Non-pigmented ciliary epithelial cell (primary cell): ENCODE measurements at places on chromosomes 5 and 9.

- no peak for DNase-seq
Observed at GRCh38 chr9:89970701-89971100, 365.9 kb downstream of the GADD45G start.

DNA sequence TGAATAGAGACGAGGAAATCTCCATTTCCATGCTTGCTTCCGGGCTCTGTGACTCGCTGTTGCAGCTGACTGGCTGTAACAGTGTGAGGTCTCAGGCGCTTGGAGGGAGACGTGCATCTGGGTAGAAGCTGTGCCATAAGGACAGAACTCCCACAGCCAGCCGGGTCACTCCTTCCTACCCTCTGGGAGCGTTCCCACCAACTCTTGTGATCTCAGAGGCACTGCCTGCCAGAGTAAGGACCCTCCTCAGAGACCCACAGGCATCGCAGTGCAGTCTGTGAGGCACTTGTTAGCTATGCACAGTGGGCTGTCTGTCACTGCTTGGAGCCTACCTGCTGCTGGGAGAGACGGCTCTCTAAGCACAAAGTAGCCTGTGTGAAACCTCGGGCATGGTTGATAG lies 203.4 kb upstream of the SEMA6A start:
- DNase-seq: no peak

DNA sequence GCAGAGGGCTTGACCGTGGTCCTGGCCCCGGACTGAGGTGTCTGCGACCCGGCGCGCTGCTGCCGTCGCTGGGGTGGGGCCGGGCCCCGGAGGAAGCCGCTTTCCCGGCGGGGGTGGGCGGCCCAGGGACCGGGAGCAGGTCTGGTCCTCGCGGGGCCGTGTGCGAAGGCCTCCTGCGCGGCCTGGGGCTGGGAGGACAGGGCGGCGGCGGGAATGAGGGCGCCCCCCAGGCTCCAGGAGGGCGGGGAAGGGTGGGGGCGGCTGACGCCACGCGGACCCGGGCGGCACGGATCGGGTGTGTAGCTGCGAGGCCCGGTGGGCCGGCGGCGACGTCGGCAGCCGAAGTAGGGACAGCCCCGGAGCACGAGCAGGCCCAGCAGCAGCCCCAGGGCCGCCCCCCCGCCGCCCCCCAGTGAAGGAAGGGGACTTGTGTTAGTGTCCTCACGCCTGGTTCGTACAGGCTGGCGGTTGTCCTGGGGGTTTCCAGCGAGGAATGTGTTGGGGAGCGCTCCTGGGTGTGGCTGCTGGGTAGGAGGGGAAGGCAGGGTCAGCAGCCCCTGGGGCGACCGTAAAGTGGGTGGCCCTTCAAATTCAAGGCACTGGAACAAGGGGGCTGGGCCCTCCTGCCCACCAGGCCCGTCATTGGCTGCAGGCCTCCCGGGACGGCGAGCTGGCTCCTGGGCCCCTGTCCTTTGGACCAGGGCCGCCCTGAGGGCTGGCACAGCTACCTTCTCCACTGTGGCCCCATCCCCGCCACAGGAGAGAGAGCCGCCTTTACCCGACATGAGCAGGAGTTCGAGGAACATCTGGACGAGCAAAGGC lies 597 bp upstream of the TMEM250 start:
- no peak for DNase-seq

DNA sequence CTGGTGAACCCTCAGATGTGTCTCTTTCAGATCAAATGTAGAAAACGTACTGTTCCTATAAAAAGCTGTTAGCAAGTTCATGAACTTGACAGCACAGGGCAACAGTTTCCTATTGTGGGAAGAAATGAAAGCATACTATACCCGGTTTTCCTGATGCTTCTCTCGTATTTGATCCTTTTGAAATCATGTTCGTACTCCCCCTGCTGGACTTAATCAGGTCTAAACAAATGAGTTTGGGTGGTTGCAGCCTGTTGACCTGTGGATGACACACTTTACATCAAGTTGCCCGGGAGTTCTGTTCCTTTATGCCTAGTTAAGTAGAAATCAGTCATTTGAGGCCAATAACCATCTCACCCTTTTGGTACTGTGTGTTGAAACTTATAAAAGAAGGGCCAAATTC lies 1992.3 kb downstream of the MAT2B start:
- DNase-seq: no peak

GRCh38 chr9:94108584-94108983 lies 24.3 kb downstream of the PTPDC1 start:
- no peak for DNase-seq

DNA sequence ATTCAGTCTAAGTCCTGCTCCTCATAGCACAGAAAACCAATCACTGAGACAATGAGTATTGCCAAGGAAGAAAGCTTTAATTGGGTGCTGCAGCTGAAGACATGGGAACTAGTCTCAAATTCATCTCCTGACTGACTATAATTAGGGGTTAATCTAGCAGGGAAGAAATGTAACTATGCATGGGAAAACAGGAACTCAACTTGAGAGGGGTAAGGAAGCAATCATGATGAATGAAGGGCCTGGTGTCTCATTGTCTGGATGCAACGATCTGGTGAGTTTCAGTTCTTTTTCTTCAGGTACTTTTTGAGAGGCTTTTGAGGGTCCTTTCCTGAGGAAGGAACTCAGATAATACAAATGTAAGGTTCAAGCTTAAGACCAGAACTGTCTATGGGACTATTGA lies 24.0 kb upstream of the OCLN start:
- no peak for DNase-seq

DNA sequence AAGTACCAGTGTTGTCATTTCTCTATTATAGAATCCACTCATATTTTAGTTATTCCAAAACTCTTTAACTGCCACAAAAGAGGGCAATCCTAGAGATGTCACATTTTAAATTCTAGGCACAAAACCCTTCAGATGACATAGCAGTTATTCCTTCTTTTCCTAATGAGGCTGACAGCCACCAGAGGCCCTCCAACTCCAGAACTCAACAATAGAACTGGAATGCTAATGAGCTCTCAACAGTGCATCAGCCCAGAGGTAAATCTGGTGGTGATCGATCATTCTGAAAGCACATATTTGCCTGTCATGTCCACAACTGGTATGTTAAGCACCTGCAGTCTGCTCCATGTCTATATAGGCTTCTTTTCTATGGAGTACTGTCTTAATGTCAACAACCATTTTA lies 40.2 kb upstream of the RAB3C start:
- DNase-seq: no peak

GRCh38 chr5:169125571-169125970 lies 175.4 kb downstream of the SLIT3 start:
- no peak for DNase-seq

DNA sequence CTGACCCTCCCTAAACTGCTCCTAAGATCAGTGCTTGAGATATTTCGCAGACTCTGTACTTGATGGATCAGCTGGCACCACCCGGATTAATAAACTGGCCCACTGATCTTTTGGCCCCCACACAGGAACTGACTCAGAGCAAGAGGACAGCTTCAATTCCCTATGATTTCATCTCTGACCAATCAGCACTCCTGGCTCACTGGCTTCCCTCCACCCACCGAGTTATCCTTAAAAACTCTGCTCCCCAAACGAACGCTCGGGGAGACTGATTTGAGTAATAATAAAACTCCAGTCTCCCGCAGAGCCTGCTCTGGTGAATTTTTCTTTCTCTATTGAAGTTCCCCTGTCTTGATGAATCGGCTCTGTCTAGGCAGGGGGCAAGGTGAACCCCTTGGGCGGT lies 36.5 kb upstream of the CD180 start:
- no peak for DNase-seq

DNA sequence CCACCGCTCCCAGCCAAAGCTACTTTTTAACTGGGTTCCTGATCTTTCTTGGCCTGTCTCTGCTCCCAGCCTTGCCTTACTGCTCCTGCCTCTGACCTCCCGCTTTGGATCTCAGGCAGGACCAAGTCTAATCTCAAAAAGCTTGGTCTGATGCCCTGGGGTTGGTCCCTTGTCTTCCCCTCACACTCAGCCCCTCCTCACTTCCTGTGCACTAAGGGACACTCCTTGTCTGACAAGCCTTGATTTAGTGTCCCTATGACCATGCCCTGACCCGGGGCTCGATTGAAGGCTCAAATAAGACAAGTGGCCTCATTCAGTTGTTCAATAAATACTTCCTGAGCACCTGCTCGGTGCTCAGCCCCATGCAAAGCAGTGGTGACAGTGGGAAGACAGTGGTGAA lies 3.7 kb upstream of the GTF3C5 start:
- DNase-seq: no peak

DNA sequence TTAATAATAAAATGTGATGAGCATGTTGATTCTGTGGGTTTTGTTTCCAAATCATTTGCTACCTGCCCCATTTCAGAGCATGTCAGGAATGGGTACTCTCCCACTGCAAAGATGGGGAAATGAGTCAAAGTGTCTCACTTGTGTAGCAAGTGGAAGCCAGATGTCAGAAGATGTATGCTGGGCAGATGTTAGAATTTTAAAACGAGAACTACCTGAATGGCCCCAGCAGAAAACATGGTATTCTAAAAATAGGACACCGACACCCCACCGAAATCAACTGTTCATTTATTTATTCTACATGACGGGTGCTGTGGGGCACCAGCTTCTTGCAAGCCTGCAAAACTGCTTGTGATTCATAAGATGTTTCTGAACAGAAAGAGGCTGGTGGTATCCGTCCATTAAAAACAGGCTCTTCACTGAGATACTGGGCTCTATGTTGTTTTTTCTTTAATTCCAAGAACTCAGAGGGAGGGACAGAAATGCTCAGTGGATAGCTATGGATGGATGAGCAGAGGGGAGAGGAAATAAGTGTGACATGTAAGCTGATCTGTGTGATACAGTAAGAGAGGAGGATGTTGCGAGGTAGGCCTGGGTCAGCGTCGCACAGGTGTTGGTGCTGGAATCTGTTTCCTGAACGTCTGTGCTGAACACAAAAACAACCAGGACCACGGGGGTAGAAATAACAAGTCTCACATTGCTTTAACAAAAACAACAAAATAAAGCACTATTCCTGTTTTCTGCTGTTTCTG lies 157.2 kb downstream of the EFNA5 start:
- DNase-seq: no peak

DNA sequence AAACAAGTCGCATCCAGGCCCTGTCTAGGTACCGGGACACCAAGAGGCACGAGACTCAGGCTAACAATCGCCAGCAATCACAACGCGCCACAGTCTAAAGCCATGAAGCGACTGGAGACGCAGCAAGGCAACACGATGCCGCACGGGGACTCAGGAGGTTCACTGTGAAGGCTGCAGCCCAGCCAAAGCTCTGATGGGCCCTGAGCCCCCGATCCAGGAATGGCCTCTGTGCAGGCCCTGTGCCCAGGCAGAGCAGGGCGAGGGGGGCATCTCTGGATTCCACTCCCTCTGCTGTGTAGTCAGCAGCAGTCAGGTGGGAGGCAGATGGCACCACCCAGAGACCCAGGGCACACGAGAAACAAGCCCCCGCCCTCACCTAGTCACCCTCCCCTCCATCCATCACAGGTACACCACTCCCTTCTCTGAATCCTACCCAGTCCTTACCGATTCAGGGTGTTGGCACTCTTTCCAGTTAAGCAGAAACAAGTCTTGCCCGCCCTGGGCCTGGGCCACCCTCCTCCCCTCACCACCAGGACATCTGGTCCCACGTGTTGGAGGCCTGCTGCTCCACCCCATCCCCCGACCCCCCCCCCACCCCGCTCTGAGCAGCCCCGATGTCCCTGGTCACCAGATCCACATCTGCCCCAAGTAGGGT lies 1.1 kb downstream of the RALGDS start:
- no peak for DNase-seq

DNA sequence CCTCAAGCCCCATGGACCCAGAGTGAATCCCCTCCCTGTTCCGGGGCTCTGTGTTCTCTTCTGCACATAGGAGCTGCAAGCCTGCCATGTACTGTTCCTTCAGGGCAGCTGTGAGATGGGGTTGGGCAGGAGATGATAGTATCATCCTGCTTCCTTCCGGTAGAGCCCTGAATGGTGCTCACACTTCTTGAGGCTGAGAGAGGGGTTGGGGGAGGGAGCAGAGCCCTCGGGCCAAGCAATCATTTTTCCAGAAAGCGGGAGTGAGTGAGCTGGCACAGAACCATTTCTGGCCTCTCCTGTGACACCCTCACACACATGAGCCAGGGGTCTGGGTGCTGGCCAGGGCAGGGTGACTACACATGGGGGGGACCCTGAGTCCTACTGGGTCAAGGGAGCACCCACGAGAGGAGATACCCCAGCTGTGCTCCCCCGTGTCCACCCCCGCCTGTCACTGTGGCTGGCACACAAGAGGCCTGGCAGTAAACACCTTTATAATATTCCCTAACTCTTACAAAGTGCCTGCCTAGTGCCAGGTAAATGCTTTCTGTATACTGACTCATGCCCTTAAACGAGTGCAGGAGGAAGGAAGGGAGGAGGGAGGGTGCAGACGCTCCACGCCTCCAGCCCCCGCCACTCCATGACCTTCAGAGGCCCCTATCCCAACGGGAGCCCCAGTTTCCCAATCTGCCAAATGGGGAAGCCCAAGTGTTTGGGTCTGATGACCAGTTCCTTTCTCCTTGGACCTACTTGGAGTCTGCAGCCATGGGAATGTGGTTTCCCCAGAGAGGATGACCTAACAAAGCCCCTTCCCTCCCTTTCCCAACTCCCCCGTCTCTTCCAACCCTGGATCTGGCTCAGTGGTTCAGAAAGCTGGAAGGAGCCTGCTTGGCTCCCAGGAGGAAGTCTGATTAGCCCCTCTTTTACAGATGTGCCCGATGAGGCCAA lies 15.5 kb downstream of the AKNA start:
- no peak for DNase-seq

DNA sequence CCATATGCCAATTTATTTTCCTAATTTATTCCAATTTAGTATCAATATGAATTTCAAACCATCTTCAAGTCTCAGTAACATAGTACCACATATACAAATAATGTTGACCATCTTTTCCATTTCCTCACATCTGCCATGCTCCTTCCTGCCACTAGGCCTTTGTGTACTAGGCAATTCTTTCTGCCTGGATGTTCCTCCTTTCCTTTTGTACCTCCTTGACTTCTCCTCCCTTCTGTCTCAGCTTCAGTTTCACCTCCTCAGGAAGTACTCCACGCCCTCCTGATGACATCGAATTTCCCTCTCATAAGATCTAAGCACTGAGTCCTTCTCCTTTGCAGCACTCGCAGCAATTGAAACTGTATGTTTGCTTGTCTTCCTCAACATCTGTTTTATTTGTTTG lies 53.9 kb downstream of the MEF2C start:
- DNase-seq: no peak

DNA sequence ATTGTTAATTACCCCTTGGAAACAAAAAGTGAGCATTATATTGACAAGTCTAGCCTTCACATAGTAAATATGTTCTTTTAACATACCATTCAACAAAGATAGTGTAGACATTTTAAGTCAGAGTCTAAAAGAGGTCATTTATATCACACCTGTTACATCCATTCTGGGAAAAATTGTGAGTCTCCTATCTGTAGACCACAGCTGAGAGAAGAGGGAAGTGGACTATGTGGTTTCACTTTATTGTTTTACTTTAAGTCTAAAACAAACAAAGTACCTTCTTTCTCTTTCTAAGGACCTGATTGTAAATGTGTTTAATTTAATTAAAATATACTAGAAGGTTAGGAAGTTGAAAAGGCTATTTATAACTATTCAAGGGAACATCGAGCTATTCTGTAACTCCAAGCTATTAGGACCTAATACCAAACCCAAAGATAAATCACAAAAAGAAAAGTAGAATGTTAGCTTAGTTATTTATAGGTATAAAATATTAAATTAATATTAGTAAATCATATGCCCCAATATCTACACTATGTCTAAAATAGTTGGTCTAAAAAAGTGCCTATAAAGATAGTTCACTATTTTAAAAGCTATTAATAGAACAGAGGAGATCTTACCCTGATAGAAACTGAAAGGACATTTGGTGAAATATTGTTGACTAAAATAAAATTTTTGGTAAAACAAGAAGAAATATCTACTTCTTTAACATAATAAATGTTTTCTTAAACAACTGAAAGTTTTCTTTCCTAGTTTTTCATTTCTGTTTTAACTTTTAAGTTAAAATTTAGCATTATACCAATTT lies 134.9 kb downstream of the TMEM167A start:
- no peak for DNase-seq
